ENCODE measurements at places on chromosomes 13 and 19.

GRCh38 chr13:91122766-91123165, 224.7 kb upstream of the MIR17HG start:
- no peak for DNase-seq

DNA sequence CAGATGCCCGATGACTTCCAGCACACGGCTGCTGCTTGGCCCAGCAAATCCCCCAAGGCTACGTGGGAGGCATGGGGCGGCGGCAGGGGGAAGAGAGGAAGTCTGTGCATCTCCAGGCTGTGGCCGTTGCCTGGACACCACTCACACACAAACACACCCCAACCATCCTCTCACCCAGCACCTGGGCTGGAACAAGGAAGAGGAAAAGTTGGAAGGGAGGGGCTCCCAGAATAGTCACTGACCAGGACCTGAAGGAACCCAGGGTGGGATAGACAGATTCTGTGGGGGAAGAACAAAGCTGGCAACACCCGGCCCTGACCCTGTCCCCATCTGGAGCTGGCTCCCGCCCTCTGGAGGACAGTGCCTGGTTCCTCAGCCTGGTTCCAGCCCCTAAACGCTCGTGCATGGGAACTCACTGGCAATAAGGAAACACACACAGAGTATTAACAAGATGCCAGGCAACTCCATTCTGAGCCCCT, 11.2 kb downstream of the PPP6R1 start:
- peak; percentile 58 for DNase-seq

- DNase-seq = no peak
Measured at GRCh38 chr13:39353988-39354387, 249.0 kb downstream of the LHFPL6 start.

DNA sequence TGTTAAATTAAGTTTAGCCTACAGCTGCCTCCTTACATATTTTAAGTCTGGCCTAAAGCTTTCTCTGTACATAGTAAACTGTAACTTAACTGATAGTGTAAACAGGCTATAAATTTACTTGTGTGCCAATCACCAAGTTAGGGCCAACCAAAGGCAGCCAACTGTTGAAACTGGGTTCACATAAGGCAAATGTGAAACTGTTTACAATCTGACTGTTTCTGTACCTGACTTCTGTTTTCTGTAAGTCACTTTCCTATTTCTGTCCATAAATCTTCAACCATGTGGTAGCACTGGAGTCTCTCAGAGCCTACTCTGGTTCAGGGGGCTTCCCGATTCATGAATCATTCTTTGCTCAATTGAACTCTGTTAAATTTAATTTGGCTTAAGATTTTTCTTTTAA, 103.1 kb downstream of the RAP2A start:
- no peak for DNase-seq

GRCh38 chr13:75258159-75258782, 223.7 kb downstream of the TBC1D4 start:
- DNase-seq = peak; percentile 51

DNA sequence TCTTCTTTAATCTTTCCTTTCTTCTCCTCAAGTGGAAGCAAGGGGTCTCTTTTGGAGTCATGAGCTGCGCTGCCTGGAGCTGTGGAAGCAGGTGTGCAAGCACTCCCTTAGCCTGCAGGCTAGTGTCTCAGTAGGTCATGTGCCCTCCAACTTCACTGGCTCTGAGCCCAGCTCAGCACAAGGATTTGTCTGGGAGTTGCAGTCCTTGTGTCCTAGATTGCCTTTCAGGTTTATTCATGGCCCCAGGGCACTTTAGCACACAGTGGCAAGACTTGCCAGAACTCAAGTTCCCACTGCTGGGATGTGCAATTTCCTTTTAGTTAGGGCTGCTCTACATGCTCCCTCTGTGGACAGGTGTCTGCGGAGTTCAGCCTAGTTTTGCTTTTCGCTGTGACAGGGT, 211.7 kb downstream of the LIG4 start:
- no peak for DNase-seq

All from NB4 (cell line).